Neural crest cell (in vitro differentiated cells): ENCODE measurements at places on chromosomes 3 and 15. TPM values are rescaled to one million over a fixed set of nuclear protein-coding genes. Genes with fewer than 3 reads are reported as not detected.

- H3K4me1 ChIP-seq, result peaks cover 27% of the 10 kb centered on the region
- H3K4me3 ChIP-seq, result no peak overlapping the region
- peaks cover 23% of the 10 kb centered on the region for H3K36me3 ChIP-seq
- no peak for DNase-seq
These were observed 12.2 kb upstream of the NCKIPSD start for GRCh38 chr3:48697952-48698351.

DNA sequence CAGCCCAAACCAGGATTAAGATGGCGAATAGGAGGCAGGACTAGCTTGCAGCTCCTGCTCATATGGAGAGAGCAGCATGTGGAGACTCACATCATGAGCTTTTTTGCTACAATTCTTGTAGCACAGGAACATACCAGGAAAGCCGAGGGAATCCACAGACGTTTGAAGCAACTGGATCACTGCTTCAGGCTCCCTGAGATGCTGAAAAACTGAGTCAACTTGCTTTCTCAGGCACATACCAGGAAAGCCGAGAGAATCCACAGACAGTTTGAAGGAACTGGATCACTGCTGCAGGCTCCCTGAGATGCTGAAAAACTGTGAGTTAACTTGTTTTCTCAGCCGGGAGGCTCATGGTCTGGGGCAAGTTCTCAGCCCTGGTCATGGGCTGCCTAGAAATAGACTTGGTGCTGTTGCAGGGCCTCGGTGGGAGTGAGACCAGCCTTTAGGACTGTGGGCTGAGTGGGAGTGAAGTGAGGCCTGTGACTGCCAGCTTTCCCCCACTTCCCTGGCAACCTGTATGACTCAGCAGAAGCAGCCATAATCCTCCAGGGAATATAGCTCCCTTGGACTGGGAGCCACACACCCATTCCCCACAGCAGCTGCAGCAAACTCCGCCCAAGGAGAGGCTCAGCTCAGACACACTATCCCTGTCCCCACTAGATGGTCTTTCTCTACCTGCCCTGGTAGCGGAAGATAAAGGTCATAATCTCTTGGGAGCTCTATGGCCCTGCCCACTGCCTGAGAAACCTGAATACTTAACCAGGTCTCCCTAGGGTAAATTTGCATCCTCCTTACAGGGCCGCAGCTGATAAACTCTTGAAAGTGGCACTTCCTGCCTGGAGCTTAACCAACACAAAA is 51.9 kb upstream of the PFN2 start:
- peaks cover 6% of the 10 kb centered on the region for H3K4me1 ChIP-seq
- no peak overlapping the region for H3K4me3 ChIP-seq
- DNase-seq, result no peak
- H3K27me3 ChIP-seq, result no peaks in the 10 kb centered on the region
- peaks cover 11% of the 10 kb centered on the region for H3K36me3 ChIP-seq
- H3K27ac ChIP-seq, result no peak overlapping the region

GRCh38 chr15:63288342-63288741 is 10.9 kb downstream of the APH1B start:
- no peak for DNase-seq
- H3K4me1 ChIP-seq, result peaks cover 13% of the 10 kb centered on the region
- H3K4me3 ChIP-seq, result no peak overlapping the region
- no peaks in the 10 kb centered on the region for H3K27me3 ChIP-seq

Gene GRAMD2A
- 0.35 and 0.48 TPM in 2 replicates for total RNA-seq

Gene COL7A1
- 28.4 and 28.7 TPM in 2 replicates for total RNA-seq

Gene ZNF501
- 5.3 and 6.2 TPM in 2 replicates for total RNA-seq
